ENCODE measurements at places on chromosomes 11 and 22. TPM values are rescaled to one million over a fixed set of nuclear protein-coding genes. Genes with fewer than 3 reads are reported as not detected.

- no peak for DNase-seq
- no peaks in the 10 kb centered on the region for H3K27me3 ChIP-seq
- no peak overlapping the region for H3K27ac ChIP-seq
- H3K36me3 ChIP-seq: no peaks in the 10 kb centered on the region
- H3K4me1 ChIP-seq: no peaks in the 10 kb centered on the region
These were observed 155.6 kb upstream of the NCAM1 start for GRCh38 chr11:112805658-112806057.

GRCh38 chr11:119258983-119259382 is 52.8 kb downstream of the CBL start:
- H3K4me1 ChIP-seq: peaks cover 13% of the 10 kb centered on the region
- H3K27me3 ChIP-seq: no peaks in the 10 kb centered on the region
- H3K27ac ChIP-seq: no peak overlapping the region
- peaks cover 1% of the 10 kb centered on the region for H3K36me3 ChIP-seq
- DNase-seq: peak; percentile 4
- no peak overlapping the region for H3K4me3 ChIP-seq

DNA sequence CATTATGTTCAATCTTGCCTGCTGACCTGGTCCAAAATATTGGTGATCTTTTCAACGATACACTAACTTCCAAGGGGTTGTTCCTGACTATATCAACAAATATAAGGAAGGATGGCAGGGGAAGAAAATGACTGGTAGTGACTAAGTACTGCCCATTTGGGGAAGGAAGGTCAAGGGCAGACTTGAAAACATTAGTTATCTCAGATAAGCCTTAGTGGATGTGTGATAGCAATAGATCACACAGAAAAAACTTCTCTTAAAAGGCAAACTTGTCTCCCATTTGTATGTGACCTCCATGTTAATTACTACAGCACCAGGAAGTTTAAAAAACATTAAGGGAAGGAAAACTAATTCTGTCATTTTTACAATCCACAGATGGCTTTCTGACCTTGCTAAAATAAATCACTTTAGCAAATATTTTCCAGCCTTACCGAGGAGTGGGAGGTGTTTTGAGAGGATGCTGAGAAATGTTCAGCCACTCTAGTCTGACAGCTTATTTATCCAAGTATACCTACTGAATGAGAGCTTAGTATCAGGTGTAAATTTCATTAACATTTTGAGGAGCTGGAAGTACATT is 88.2 kb upstream of the DDI1 start:
- H3K4me1 ChIP-seq: peaks cover 5% of the 10 kb centered on the region
- no peak overlapping the region for H3K27ac ChIP-seq
- H3K36me3 ChIP-seq: no peaks in the 10 kb centered on the region
- DNase-seq: no peak
- no peak overlapping the region for H3K4me3 ChIP-seq

- H3K4me3 ChIP-seq: no peak overlapping the region
- H3K4me1 ChIP-seq: peaks cover 3% of the 10 kb centered on the region
- no peak overlapping the region for H3K27ac ChIP-seq
- no peaks in the 10 kb centered on the region for H3K36me3 ChIP-seq
These were observed 11.6 kb downstream of the PRR33 start for GRCh38 chr11:1879941-1880720.

GRCh38 chr11:11992257-11993212 is 15.9 kb downstream of the DKK3 start:
- H3K36me3 ChIP-seq: peaks cover 40% of the 10 kb centered on the region
- H3K27me3 ChIP-seq: no peaks in the 10 kb centered on the region
- peaks cover 28% of the 10 kb centered on the region for H3K4me1 ChIP-seq
- H3K4me3 ChIP-seq: no peak overlapping the region
- no peak for DNase-seq

DNA sequence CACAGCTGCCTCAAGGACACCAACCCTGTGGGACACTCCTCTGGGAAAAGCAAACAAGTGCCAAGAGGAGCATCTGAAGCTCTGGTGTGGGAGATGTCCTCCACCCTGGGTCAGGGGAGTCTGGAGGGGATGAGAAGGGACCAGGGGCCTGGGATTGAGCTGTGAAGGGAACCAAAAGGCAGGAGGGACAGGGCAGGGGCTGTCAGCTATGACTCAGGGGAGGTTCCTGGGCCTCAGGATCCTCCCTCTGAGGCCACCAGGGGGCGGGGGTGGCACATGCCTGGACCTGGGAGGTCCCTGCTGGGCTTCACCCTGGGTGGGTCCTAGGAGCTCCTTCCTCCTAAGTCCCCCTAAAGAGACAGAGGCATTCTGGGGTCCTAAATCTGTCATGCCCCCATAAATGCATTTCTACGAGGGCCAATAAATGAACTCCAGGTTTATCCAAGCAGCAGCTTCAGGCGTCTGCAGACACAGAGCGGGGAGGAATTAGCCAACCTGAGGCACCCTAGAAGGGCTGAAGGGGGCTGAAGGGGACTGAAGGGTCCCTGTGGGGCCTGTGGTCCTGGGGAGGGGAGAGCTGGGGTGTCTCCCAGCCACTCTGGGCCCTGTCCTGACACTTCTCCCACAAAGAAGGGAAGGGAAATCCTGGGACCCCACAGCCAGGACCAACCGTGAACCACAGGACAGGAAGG is 31.9 kb upstream of the IGLL5 start:
- H3K4me3 ChIP-seq: no peak overlapping the region
- H3K27ac ChIP-seq: no peak overlapping the region

Gene PNPLA2
- total RNA-seq: 7.0 TPM

Gene TEX54
- not detected for total RNA-seq

Gene TMEM191B
- total RNA-seq: 0.28 TPM

GRCh38 chr11:106424111-106424510 is 346.6 kb downstream of the AASDHPPT start:
- no peak overlapping the region for H3K27ac ChIP-seq
- H3K4me3 ChIP-seq: no peak overlapping the region
- H3K27me3 ChIP-seq: no peaks in the 10 kb centered on the region
- peaks cover 3% of the 10 kb centered on the region for H3K4me1 ChIP-seq

Gene PGA4
- not detected for total RNA-seq

GRCh38 chr11:57357856-57358255 is 19.7 kb downstream of the P2RX3 start:
- H3K4me1 ChIP-seq: no peaks in the 10 kb centered on the region
- peaks cover 37% of the 10 kb centered on the region for H3K27me3 ChIP-seq
- DNase-seq: peak; percentile 54

DNA sequence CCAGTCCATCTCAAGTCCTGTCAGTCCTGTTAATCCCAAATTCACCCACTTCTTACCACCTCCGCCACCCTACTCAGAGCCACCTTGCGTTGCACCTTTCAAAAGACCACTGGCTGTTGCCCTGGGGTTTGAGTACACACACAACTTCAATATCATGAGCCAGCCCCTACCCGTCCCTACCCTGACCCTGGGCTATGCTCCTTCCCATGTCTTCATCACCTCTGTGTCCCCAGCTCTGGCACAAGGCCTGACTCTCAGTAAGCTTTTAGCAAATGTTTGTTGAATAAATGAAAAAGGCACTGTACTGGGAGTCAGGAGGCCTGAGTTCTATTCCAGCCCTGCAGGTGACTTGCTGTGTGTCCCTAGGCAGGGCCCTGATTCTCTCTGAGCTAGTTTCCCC is 26.5 kb downstream of the OTOG start:
- H3K4me1 ChIP-seq: no peaks in the 10 kb centered on the region
- peaks cover 1% of the 10 kb centered on the region for H3K27me3 ChIP-seq
- no peaks in the 10 kb centered on the region for H3K36me3 ChIP-seq

DNA sequence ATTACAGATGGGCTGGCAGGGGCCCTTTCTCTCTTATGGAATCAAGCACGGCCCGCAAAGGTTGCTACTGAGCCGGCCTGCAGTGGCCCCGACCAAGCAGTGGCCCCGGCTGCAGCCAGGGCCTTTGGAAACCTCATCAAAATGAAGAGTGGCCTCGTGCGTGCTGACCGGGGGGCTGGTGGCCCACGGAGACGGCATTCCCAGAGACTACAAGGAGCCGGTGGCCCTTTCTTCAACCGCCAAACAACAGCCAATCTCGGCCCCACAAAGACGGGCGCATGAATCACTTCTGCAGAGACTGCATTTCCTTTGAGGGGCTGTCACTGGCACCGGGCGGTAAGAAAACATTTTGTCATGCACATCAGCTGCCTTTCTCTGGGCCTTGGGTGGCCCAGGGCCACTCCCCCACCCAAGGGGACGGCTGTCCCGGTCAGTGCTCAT is 43.1 kb upstream of the FGF3 start:
- H3K27me3 ChIP-seq: peaks cover 66% of the 10 kb centered on the region
- no peak overlapping the region for H3K4me3 ChIP-seq
- DNase-seq: no peak
- no peaks in the 10 kb centered on the region for H3K36me3 ChIP-seq
- H3K4me1 ChIP-seq: no peaks in the 10 kb centered on the region

Gene CHKB
- 7.2 TPM for total RNA-seq

DNA sequence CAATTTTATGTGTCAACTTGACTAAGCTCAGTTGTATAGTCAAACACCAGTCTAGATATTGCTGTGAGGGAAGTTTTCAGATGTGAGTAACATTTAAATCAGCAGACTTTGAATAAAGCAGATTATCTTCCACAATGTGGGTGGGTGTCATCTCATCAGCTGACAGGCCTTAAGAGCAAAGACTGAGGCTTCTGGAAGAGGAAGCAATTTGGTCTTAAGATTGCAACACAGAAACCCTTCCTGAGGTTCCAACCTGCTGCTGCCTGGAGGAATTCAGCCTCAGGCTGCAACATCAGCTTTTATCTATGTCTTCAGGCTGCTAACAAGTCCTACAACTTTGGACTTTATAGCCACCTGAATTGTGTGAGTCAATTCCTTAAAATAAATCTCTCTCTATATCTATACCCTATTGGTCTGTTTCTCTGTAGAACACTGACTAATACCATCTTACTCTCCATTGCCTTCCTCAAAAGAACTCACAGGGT is 277.2 kb upstream of the PLET1 start:
- H3K4me3 ChIP-seq: no peak overlapping the region
- H3K4me1 ChIP-seq: no peaks in the 10 kb centered on the region
- no peak for DNase-seq

DNA sequence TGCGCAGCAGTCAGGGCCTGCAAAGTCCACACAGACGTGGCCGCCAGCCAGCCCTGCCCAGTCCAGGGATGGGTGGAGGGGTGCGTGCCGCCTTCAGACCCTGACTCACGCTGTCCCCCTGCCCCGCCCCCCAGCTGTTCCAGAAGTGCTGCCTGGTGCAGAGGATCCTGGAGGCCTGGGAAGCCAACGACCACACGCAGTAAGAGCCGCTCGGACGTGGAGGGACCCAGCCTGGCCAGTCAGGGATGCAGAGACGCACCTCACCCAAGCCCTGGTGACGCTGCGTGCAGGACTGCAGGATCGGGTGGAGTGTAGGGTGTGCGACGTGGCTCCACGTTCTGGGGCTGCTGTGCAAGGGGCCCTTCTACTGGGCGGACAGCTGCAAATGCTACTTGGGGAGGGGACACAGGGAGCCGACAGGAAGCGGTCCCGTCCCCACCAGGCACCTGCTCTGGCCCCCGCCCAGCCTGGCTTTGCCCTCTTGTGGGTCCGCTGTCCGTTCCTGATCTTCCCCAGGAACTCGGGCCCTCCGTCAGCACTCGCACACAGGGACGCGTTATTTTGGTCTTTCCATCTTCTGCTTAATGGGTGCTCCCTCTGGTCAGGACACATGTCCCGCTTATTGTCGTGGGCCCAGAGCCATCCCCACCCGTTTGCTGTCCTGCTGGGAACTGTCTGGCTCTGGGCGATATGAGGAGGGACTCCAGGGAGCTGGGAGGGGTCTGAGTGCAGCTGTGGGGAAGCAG is 42.5 kb downstream of the SBF1 start:
- no peaks in the 10 kb centered on the region for H3K27me3 ChIP-seq
- H3K4me1 ChIP-seq: no peaks in the 10 kb centered on the region
- no peak overlapping the region for H3K27ac ChIP-seq
- H3K4me3 ChIP-seq: no peak overlapping the region
- peaks cover 61% of the 10 kb centered on the region for H3K36me3 ChIP-seq

DNA sequence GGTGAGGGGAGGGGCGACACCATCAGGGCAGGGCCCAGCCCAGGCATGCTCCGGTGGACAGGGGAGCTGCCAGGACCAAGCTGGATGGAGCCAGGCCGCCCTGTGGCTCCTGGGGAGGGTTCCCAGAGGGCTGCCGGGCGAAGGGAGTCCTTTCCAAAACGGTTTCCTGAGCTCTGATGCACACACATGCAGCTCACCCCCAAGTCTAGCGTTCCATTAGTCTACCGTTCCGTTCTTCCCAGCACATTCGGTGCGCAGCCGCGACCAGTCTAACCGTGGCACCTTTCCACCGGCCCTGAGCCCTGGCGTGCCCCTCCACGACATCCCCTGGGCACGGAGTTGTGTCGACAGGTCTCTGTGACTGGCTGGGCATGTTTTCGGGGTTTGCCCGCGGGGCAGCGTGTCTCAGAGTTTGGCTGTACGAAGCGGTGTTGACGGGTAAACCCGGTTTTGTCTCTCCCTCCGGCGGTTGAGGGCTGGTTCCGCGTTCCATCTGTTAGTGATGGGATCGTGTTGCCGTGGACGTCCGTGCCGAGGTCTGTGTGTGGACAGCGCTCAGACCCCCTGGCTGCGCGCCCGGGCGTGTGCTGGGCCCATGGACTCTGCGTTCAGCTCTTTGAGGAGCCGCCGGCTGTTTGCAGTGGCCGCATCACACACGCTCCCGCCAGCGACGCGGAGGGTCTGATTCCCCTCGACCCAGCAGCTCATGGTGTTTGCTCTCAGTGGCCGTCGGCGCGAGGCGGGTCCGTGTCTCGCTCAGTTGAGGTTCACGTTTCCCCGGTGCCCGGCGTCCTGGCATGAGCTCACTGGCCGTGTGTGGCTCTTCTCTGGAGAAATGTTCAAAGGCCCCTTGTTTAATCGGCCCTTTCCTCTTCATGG is 121.2 kb downstream of the IGLL1 start:
- H3K4me1 ChIP-seq: no peaks in the 10 kb centered on the region
- peaks cover 2% of the 10 kb centered on the region for H3K27me3 ChIP-seq
- no peak overlapping the region for H3K4me3 ChIP-seq
- H3K36me3 ChIP-seq: no peaks in the 10 kb centered on the region
- no peak for DNase-seq

DNA sequence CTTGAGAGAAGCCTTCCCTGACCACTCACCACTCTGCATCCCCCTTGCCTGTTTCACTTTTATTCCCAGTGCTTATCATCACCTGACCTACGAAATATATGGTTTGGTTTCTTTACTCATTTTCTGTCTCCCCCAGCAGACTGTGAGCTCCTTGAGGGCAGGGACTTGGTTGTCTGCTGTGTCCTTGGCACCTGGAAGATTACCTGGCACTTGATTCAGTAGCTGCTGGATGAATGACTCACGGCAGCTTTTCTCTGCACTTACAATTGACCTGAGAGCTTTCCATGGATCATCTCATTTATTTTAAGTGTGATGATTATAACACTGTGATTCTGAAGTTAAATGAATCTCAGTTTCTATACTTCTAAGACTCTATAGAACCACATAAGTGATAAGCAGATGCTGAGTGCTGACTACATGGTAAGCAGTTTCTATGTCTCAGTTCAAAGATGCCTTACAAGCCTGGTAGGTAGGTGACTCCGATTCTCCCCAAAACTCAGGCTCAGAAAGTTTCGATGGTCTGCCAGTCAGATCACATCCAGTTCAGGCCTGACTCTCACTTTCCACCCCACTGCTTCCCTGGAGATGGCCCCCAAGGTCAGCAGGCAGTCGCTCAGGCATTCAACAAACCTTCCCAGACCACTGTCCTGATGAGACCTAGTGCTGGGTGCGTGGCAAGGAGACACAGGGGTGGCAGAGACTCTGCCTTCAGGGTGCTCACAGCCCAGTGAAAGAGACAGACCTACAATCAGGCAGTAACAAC is 11.6 kb downstream of the IL2RB start:
- no peak overlapping the region for H3K27ac ChIP-seq
- H3K4me3 ChIP-seq: no peak overlapping the region
- no peaks in the 10 kb centered on the region for H3K4me1 ChIP-seq
- no peak for DNase-seq
